ENCODE measurements at places on chromosomes 1 and 21.
A peak's percentile ranks its signal among the peaks of the same experiment; 100 is the strongest.

GRCh38 chr1:35561297-35561971 lies 3.8 kb downstream of the NCDN start:
- DNase-seq: no peak

- DNase-seq: no peak
Observed at GRCh38 chr1:155022136-155022926, 11.2 kb downstream of the DCST2 start.

DNA sequence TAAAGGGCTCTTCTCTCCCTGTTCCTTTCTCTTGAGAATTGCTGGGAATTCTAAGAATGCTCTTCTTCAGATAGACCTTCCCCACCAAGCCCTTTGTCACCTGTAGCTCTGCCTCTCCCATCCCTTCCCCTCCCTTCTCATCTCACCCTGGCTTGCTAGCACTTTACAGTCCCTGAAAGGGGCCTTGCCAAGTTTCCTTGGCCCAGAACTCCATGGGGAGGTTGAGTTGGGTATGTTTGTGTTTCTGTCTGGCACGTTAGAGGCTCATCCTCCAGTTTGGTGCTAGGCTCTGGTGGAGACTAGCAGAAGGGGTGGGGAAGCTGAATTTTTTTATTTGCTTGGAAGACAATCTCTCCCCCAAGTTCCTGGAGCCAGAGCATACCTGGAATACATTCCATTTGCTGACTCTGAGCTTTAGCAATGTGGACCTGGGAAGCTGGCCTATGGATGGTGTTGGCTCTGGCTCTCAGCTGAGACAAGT lies 4.9 kb downstream of the CGN start:
- no peak for DNase-seq

DNA sequence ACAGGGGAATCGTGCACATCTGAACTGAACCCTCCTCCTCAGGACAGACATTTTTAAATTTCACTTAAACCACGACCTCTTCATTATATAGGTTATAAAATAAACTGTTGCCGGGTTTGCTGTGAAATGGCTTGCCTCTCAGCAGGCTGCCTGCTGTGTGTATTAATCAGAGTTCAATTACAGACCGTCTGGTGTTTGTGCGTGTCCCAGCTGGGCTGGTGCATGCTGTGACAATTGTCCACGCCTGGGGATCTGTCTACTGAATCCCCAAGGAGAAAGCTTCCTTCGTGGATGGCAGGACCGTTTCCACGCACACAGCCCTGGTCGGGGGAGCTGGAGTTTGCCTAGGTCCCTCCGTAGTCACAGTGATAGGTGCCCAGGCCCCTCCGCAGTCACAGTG lies 13.4 kb upstream of the AGPAT3 start:
- DNase-seq: no peak

GRCh38 chr1:44919400-44919799 lies 67.0 kb downstream of the EIF2B3 start:
- DNase-seq: no peak

GRCh38 chr1:53949023-53949990 lies 3.2 kb downstream of the LRRC42 start:
- peak; percentile 65 for DNase-seq

GRCh38 chr1:148334339-148335130 lies 148.6 kb downstream of the PPIAL4G start:
- peak; percentile 97 for DNase-seq

- no peak for DNase-seq
Observed at GRCh38 chr1:204882479-204882878, 11.8 kb downstream of the NFASC start.

GRCh38 chr1:77776007-77776700 lies 3.3 kb upstream of the MIGA1 start:
- DNase-seq: no peak

GRCh38 chr1:230231774-230232145 lies 164.7 kb downstream of the GALNT2 start:
- no peak for DNase-seq

DNA sequence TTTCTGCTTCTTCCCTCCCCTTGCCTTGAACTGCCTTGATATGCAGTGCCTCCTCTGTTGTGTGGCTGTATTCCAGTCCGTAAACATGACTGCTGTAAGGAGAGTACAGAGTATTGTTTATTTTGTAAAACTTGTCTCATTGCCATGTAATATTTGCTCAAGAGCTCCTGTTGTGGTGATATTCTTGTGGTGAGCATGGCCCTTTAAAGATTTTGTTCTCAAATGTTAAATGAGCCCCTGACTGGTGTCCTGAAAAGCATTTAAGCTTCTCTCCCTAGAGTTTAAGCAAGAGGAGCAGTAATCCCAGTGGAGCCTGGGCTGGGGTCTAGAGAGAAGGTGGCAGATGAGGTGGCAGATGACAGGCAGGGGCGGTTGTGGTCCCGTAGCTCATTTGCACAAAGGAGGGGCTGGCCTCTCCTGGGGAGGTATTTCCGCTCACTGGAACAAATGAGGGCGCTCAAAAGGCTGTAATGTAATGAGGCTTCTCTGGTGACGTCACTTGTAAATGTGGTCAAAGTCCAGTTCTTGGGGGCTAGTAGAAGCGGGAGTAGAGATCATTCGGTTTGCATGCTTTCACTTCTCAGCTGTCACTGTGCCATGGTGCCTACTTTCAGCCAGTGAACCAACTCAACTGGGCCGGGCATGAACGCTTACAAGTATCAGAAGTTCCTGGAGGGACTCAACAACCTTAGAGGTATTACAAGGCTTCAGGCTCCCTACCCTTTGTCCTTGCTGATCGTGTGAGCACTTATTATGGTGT lies 46.0 kb upstream of the MACF1 start:
- no peak for DNase-seq

DNA sequence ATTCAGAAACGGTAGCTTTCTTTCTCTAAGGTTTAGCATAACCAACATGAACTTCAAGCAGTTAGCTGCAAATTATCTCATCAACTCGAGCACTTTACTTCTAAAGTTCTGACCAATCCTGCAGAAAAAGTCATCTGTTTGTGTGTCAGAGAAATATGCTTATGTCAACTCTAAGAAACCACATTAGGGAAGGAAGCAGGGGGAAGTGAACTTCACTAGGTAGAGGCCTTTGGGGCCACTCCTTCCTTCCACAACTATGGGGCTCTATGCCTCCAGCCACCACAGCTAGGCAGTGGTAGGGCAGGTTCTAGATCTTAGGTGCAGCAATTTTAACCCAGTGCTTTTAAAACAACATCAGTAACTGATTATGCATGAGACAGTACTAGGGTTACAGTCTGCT lies 375.9 kb downstream of the DSCAM start:
- no peak for DNase-seq

GRCh38 chr1:205601205-205601604 lies 30.6 kb downstream of the ELK4 start:
- DNase-seq: no peak

DNA sequence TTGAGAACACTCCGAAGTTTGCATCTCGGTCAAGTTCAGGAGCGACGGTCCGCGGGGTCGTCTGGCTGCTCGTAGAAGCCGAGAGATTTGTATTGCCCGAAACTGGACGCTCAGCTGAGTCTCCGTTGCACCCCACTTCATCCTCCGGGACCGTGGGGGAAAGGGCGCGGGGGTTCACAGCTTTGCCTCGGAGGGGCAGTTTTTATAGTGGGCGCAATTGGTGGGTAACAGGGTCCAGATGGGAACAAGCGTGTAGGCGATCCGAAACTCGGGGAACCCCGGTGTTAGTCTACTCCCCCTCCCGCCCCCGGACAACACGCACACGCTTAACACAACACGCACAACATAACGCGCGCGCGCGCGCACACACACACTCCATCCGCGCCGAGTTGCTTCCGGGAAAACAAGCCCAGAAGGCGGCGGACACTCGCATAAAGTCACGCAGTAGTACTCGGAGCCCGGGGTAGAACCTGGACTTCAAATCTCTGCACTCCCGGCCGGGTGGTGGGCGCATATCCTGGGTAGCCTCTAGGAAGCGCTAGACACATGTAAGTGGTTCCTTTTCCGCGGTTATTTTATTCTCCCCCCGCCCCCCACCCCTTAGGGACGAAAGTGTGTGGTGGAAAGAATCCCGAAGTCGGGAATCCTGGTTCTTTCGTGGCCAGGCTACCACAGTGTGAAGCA lies 1.1 kb upstream of the JUN start:
- DNase-seq: peak; percentile 4

DNA sequence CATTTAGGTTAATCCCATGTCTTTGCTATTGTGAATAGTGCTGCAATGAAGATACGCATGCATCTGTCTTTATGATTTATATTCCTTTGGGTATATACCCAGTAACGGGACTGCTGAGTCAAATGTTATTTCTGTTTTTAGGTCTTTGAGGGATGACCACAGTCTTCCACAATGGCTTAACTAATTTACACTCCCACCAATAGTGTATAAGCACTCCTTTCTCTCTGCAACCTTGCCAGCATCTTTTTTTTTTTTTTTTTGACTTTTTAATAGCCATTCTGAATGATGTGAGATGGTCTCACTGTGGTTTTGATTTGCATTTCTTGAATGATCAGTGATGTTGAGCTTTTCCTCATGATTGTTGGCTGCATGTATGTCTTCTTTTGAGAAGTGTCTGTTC lies 33.5 kb downstream of the ASH1L start:
- no peak for DNase-seq

DNA sequence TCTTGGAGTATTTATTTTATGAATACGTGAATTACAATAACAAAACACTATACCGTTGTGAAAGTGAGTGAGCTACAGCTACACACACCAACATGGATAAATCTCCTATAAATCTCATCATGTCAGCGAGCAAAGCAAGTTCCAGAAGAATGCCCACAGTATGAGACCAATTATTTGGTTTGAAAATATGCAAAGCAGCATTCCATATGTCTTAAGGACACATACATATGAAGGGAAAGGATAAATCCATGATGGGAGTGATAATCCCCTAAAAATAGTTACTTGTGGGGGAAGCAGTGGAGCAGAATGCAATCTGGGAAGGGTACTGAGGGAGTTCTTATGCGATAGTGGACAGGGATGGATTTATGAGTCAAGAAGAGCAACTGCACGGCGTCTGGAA lies 261.3 kb downstream of the DISC1 start:
- no peak for DNase-seq

GRCh38 chr1:47536646-47537118 lies 98.8 kb downstream of the FOXD2 start:
- no peak for DNase-seq

- no peak for DNase-seq
Observed at GRCh38 chr1:89757532-89757931, 63.3 kb upstream of the LRRC8D start.

- DNase-seq: no peak
Observed at GRCh38 chr1:51265618-51266017, 29.5 kb downstream of the RNF11 start.
